ENCODE measurements at places on chromosomes 1 and 21. TPM values are rescaled to one million over a fixed set of nuclear protein-coding genes. Genes with fewer than 3 reads are reported as not detected.
A peak's percentile ranks its signal among the peaks of the same experiment; 100 is the strongest.

GRCh38 chr1:72063364-72064044 is 218.8 kb downstream of the NEGR1 start:
- no peak for DNase-seq

Gene EIF3I
- polyA plus RNA-seq: 239 TPM

DNA sequence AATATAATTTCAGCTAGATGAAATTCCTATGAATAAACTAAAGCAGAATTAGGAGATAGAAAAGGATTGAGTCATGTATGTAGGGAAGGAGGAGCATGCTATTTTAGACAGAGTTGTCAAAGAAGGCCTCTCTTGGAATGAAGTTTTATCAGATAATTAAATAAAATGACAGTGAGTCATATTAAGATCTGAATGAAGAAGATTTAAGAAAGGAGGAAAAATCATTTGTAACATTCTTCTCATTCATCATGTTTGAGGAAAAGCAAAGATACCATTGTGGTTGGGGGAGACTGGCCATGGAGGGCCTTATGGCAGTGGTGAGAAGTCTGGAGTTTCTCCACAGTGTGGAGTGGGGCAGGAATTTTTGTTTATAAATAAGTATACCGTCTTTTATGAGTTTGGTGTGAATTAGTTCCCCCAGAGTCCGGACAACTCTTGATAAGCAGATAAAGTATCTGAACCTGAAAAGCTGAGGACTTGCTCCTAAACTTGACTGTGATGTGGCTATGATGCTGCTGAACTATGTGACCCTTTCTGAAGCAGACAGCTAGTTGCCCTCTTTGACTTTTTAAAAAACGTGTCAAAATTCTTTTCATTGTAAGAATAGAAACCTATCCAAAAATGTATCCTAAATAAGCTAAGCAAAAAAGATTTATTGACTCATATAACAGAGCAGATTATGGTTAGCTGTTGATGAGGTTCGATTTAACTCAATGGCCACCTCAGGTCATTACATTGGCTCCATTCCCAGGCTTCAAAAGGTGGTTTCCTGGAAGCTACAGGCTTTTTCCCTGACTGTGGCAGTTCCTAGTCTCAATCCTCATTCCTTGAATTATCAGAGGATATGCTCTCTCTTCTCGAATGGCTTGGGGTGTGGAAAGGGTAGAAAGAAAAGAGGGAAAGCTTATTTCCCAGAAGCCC is 90.8 kb downstream of the LHX9 start:
- peak; percentile 15 for DNase-seq

DNA sequence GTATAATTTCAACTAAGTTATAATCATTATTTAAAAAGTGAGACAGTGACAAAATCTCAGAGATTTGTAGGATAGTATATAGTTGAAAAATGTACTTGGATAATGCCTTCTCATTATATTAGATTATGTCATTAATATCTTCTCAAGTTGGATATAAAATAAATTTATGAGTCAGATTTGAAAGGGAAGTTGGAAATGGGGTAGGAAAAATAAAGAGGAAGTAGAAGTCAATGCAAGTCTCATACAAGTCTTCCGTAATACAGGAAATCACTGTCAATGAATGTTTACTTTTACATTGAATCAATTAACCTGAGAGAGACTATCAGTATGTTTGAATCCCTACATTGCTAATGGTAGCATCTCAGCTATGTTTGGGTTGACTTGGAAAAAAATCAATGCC is 16.2 kb upstream of the RNPC3 start:
- no peak for DNase-seq

DNA sequence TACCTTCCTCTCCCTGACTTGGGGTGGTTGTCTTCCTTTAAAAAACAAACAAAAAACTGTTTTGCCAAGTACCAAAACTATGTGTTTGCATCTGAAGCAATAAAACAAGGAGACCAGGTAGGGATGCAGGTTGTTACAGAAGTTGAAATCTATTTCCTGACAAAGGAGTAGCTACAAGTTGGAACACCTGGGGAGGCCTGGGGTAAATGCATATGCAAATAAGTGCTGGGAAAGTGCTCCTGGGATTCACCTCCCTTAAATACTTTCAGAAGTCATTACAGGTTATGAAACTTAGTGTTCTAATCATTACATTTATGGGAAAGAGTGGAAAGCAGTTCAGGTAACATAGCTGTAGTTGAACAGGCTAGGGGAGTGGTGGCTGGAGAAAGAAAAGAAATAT is 1.9 kb upstream of the TSNAX start:
- no peak for DNase-seq

- DNase-seq: peak; percentile 64
These were observed 19.9 kb downstream of the CASQ2 start for GRCh38 chr1:115748401-115749150.

GRCh38 chr1:105337420-105337819 is 1587.7 kb downstream of the AMY1C start:
- no peak for DNase-seq

All from cardiac muscle cell (in vitro differentiated cells and primary cell).